ENCODE measurements at places on chromosomes 5 and 9. TPM values are rescaled to one million over a fixed set of nuclear protein-coding genes. Genes with fewer than 3 reads are reported as not detected.

DNA sequence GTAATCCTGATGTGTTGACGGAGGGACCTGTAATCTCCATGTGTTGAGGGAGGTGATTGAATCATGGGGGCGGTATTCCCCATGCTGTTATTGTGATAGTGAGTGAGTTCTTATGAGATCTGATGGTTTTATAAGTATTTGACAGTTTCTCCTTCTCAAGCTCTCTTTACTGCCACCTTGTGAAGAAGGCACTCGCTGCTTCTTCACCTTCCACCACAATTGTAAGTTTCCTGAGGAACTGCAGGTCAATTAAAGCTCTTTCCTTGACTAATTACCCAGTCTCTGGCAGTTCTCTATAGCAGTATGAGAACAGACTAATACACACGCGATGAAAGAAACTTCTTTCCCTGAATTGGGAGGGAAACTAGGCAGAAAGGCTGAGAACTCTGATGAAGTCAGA, 141.1 kb upstream of the RAD23B start:
- peak; percentile 11 for DNase-seq
- no peaks in the 10 kb centered on the region for H3K27me3 ChIP-seq
- H3K4me1 ChIP-seq: no peaks in the 10 kb centered on the region
- no peaks in the 10 kb centered on the region for H3K36me3 ChIP-seq
- H3K27ac ChIP-seq: no peak overlapping the region

- no peak overlapping the region for H3K4me3 ChIP-seq
- peak; percentile 48 for DNase-seq
- H3K27me3 ChIP-seq: no peaks in the 10 kb centered on the region
- no peaks in the 10 kb centered on the region for H3K36me3 ChIP-seq
- no peaks in the 10 kb centered on the region for H3K4me1 ChIP-seq
These were observed 34.7 kb upstream of the MYO10 start for GRCh38 chr5:16970826-16971225.

- no peaks in the 10 kb centered on the region for H3K36me3 ChIP-seq
- no peak overlapping the region for H3K4me3 ChIP-seq
- peaks cover 28% of the 10 kb centered on the region for H3K4me1 ChIP-seq
- no peak overlapping the region for H3K27ac ChIP-seq
These were observed 5.4 kb upstream of the RABL6 start for GRCh38 chr9:136802321-136802720.

Gene IL13
- not detected for total RNA-seq

Gene SLC25A46
- total RNA-seq: 42.1 TPM

GRCh38 chr5:100901821-100902341, 1.2 kb downstream of the ST8SIA4 start:
- peak overlapping the region; percentile 72 for H3K4me3 ChIP-seq
- DNase-seq: peak; percentile 46
- H3K27me3 ChIP-seq: peaks cover 19% of the 10 kb centered on the region
- no peak overlapping the region for H3K27ac ChIP-seq
- H3K36me3 ChIP-seq: no peaks in the 10 kb centered on the region

Gene C9orf153
- total RNA-seq: 1.9 TPM

GRCh38 chr5:570886-571285, 41.3 kb upstream of the CEP72 start:
- H3K27me3 ChIP-seq: no peaks in the 10 kb centered on the region
- no peak for DNase-seq
- H3K4me1 ChIP-seq: peaks cover 22% of the 10 kb centered on the region

GRCh38 chr9:121765021-121765950, 113.9 kb downstream of the DAB2IP start:
- DNase-seq: peak; percentile 63
- H3K27me3 ChIP-seq: no peaks in the 10 kb centered on the region
- H3K4me3 ChIP-seq: no peak overlapping the region
- H3K36me3 ChIP-seq: no peaks in the 10 kb centered on the region

Gene NAIP
- 0.81 TPM for total RNA-seq

GRCh38 chr9:72758944-72759343, 193.9 kb downstream of the ALDH1A1 start:
- peaks cover 57% of the 10 kb centered on the region for H3K27me3 ChIP-seq
- H3K4me3 ChIP-seq: no peak overlapping the region
- no peak for DNase-seq

- DNase-seq: peak; percentile 10
- H3K4me3 ChIP-seq: no peak overlapping the region
- no peak overlapping the region for H3K27ac ChIP-seq
- peaks cover 72% of the 10 kb centered on the region for H3K36me3 ChIP-seq
- H3K27me3 ChIP-seq: no peaks in the 10 kb centered on the region
These were observed 37.9 kb downstream of the LMNB1 start for GRCh38 chr5:126814721-126815404.

Gene SOHLH1
- not detected for total RNA-seq

DNA sequence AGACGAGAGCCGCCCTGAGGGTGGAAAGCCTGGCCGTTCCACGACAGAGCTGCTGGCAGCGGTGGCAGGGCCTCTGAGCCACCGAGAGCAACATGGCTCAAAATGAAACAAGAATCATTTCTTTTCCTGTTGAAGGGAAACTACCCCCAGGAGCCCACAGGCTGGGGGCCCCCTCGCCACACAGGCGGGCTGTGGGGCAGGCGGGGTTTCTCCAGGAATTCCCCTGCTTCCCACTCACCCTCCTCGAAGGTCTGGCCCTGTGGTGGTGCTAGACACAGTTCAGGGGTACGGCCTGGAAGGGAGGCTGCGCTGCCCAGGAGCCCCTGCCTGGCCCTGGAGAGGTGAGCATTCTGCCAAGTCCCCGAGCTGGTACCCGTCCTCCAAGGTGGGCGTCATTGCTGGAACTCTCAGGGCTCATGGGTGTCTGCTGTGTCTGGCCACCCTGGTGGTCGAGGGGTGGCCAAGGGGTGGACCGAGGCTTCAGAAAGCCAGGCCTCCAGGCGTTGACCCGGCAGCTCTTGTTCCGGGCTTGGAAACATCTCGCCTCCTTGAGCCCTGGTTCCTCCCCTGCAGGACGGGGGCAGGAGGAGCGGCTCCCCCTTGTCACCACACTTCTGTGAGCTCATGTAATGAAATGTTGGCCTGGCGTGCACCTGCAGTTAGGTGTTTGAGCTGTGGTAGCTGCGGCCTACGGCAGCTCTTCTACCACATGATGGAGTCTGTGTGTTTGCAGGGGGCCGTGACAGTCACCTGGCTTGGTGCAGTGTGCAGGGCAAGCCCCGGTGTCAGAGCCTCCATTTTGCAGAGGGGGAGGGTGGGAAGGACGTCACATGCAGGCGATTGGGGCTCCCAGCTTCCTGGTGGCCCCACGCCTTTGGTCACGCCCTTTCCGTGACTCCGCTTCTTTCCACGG, 65.3 kb downstream of the RXRA start:
- no peak for DNase-seq
- no peak overlapping the region for H3K27ac ChIP-seq
- no peaks in the 10 kb centered on the region for H3K27me3 ChIP-seq
- H3K4me3 ChIP-seq: no peak overlapping the region

GRCh38 chr5:82847562-82847961, 229.6 kb downstream of the TMEM167A start:
- DNase-seq: no peak
- H3K36me3 ChIP-seq: no peaks in the 10 kb centered on the region
- H3K27me3 ChIP-seq: no peaks in the 10 kb centered on the region
- no peak overlapping the region for H3K27ac ChIP-seq
- no peak overlapping the region for H3K4me3 ChIP-seq

- H3K4me1 ChIP-seq: no peaks in the 10 kb centered on the region
- no peak for DNase-seq
- peaks cover 14% of the 10 kb centered on the region for H3K36me3 ChIP-seq
- no peaks in the 10 kb centered on the region for H3K27me3 ChIP-seq
- no peak overlapping the region for H3K4me3 ChIP-seq
These were observed 43.0 kb downstream of the SFXN1 start for GRCh38 chr5:175521313-175521833.

Gene LCNL1
- total RNA-seq: not detected

Gene CRHBP
- not detected for total RNA-seq

Gene CEL
- 0.47 TPM for total RNA-seq

DNA sequence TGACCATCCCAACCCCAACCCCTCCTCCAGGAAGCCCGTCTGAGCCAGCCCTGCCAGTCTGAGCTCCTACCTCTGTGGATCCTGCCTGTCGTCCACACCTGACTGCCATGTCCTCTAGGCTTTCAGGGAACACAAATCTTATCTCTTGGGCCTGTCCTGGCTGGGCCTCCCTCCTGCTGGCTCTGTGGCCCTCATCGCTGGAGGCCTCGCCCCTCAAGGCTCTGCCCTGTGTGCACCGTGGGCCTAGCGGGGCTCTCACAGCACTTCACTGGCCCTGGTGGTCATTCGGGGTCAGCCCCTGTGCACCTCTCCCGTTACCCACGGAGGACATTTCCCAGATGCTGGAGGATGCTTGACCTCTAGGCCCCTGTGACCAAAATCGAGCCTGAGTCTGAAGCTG, 133.3 kb downstream of the RXRA start:
- H3K4me1 ChIP-seq: peaks cover 13% of the 10 kb centered on the region
- no peaks in the 10 kb centered on the region for H3K27me3 ChIP-seq
- H3K36me3 ChIP-seq: no peaks in the 10 kb centered on the region
- H3K27ac ChIP-seq: no peak overlapping the region
- no peak for DNase-seq
- no peak overlapping the region for H3K4me3 ChIP-seq

DNA sequence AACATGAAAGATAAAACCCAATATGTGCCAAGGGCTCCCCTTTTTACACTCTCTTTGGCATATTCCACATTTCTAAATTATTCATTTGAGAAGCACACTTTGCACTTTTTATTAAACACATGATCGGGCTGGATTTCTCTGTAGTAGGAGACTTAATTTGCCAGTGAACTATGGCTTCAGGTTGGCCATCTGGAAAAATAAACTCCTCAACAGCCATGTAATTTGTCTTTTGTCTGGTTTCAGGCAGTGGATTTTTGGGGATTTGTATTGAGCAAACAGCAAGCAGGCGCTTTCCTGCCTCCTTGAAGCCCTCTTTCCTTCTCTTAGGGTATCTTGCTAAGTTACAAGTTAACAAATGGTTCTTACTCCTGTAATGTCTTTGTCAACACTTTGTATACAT, 73.0 kb upstream of the DMRTA1 start:
- H3K4me1 ChIP-seq: no peaks in the 10 kb centered on the region
- H3K27ac ChIP-seq: no peak overlapping the region
- no peak overlapping the region for H3K4me3 ChIP-seq
- no peaks in the 10 kb centered on the region for H3K27me3 ChIP-seq

GRCh38 chr5:17732351-17732923, 98.2 kb downstream of the TAF11L14 start:
- no peaks in the 10 kb centered on the region for H3K4me1 ChIP-seq
- DNase-seq: no peak
- no peak overlapping the region for H3K4me3 ChIP-seq

- H3K4me3 ChIP-seq: no peak overlapping the region
- H3K27ac ChIP-seq: no peak overlapping the region
- H3K36me3 ChIP-seq: no peaks in the 10 kb centered on the region
- DNase-seq: no peak
- H3K27me3 ChIP-seq: no peaks in the 10 kb centered on the region
These were observed 311.4 kb downstream of the TLE1 start for GRCh38 chr9:81377921-81378320.

DNA sequence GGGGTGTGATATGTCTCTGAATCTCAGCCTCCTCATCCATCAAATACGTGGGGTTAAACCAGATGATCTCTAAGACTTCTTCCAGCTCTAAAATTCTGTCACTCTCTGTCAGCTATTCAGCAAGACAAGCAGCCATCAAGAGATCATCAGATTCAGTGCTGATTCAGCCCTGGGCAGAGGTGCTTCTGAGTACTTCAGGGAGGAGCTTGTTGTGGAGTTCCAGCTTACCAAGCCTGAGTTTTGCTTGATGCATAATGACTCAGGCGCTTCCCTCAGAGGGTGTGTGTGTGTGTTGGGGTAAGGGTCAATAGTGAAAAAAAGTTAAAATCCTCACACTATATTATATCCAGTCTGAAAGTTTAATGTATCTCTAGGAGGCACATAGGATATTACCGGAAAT, 29.6 kb upstream of the TAF1L start:
- no peak overlapping the region for H3K4me3 ChIP-seq
- peaks cover 29% of the 10 kb centered on the region for H3K4me1 ChIP-seq
- no peaks in the 10 kb centered on the region for H3K27me3 ChIP-seq

GRCh38 chr5:98333921-98334320, 439.5 kb upstream of the RGMB start:
- no peaks in the 10 kb centered on the region for H3K4me1 ChIP-seq
- no peak overlapping the region for H3K4me3 ChIP-seq
- no peaks in the 10 kb centered on the region for H3K27me3 ChIP-seq
- no peaks in the 10 kb centered on the region for H3K36me3 ChIP-seq

DNA sequence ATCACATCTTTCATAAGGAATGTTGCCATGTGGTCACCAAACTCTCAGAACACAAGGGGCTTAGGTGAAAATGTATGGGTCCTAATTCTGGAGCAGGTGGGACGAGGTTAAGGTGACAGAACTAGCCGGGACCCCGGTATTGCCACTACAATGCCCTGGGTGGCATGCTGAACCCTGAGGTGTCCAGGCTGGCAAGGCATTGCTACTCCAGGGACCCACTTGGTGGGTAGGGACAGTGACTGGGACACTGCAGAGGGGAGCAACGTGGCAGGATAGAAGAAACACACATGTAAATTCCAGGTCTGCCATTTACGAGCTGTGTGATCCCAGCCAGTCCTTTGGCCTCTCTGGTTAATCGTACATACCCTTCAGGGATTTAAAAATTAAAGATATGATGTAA, 206.9 kb upstream of the MVB12B start:
- no peak overlapping the region for H3K4me3 ChIP-seq
- DNase-seq: no peak
- H3K36me3 ChIP-seq: no peaks in the 10 kb centered on the region
- 0 out of 2 replicates have a peak, but pooled peaks cover 4% of the 10 kb centered on the region for H3K4me1 ChIP-seq
- H3K27me3 ChIP-seq: peaks cover 22% of the 10 kb centered on the region

GRCh38 chr5:15502208-15502607, 2.2 kb downstream of the FBXL7 start:
- no peak overlapping the region for H3K4me3 ChIP-seq
- H3K27me3 ChIP-seq: peaks cover 36% of the 10 kb centered on the region
- no peak overlapping the region for H3K27ac ChIP-seq
- DNase-seq: no peak

DNA sequence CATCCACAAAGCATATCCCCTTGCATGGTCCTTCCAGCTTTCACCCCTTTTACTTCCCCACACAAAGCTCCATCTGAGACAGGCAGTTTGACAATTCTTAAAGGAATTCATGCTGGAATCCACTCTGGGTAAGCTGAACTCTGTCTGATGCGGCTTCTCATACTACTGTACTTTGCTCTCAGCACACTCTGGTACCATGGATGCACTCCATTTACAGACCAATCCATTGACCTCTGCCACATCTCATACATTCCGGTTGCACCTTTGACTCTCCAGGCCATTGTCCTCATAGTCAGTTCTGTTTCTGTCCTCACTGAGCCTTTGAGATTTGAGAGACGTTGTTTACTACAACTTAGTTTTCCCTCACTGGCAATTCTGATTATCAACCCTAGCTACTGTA, 12.2 kb downstream of the SPATA9 start:
- no peak overlapping the region for H3K27ac ChIP-seq
- DNase-seq: no peak
- H3K4me1 ChIP-seq: no peaks in the 10 kb centered on the region
- no peak overlapping the region for H3K4me3 ChIP-seq

GRCh38 chr5:180717989-180718388, 21.9 kb downstream of the OR2Y1 start:
- H3K27ac ChIP-seq: no peak overlapping the region
- no peaks in the 10 kb centered on the region for H3K36me3 ChIP-seq
- no peaks in the 10 kb centered on the region for H3K4me1 ChIP-seq
- H3K27me3 ChIP-seq: peaks cover 80% of the 10 kb centered on the region
- DNase-seq: no peak

Gene PCDHA11
- not detected for total RNA-seq

Gene NOL6
- total RNA-seq: 35.9 TPM
